ENCODE measurements at places on chromosomes 12 and 14.
A peak's percentile ranks its signal among the peaks of the same experiment; 100 is the strongest.

- no peak for DNase-seq
Measured at GRCh38 chr12:109288571-109288970, 20.5 kb downstream of the FOXN4 start.

DNA sequence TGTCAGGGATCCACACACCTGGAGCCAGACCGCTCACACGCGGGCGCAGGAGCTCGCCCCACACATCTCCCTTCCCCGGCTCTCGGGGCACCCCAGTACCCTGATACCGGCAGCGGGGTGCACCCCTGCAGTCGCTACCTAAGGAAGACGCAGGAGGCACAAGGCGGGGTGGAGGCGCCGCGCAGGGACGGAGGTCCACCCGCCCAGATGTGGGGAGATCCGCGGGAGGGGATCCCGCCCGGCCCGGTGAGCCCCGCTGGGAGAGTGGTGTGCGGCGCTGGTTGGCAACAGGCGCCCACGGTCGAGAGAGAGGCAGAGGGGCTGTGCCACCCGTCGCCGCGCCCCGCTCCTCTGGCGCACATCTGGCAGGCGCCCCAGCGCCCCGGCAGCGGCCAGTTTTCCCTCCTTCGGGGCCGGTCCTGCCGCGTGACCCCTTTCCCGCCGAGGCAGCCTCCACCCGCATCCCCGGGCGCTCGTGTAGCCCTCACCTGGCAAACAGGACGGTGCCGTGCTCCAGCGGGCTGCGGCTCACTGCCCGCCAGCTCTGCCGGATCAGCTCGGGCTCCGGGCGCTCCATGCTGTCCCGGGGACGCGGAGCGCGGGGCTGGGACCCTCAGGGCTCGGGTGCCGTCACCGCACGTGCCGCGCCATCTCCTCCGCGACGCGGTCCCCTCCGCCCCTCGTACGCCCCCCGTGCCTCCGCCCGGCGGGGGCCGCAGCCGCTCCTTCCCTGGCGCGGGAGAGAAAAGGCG is 469 bp downstream of the NGB start:
- no peak for DNase-seq

DNA sequence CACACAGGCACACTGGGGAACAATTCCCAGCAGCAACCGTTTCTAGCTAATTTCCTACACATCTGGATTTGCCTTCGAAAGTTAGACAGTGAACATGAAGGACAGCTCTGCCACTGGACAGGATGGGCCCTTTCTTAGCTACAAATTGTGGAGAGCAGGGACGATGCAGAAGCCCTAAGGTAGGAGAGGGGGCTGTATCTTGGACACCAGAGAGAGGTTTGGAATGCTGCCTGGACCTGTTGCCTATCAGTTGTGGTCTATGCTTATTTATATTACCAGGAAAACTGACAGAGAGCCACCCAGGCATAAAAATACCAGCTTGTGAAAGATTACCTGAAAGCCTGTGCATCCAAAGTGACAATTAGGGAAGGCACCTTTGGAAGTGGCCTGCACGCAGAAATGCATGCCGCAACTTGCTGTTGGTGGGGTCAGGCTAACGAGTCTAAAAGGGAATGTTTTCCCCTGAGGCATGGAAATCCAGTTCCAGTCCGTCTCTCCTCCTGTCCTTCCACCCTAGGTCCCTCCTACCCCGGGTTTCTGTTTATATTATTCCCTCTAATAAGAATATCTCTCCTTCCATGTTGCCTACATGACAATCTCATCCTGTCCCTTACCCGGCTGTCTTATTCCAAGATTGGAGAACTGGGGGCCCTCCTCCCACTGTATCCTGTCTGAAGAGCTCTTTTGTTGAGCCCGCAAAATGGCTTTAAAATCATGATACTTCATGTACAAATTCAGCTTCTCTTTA is 60.2 kb downstream of the MDM2 start:
- no peak for DNase-seq

- DNase-seq = no peak
Measured at GRCh38 chr12:26198742-26199141, 3.4 kb downstream of the SSPN start.

DNA sequence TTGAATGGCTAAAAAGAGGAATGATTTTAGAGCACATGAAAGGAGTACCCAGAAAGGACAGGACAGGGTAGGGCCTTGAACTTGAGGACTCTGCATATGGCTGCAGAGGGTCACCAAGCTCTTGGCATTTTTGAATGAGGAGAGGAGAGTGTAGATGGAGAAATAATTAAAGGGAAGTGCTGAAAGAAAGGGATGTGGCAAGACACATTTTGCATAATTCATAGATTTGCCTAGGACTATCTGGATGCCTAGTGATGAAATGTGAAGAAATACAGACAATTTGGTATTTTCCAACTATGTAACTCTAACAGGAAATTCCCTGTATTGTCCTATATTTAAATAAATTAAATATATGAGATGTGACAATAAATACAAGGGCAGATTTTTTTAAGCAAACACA is 27.5 kb upstream of the MDM1 start:
- no peak for DNase-seq

DNA sequence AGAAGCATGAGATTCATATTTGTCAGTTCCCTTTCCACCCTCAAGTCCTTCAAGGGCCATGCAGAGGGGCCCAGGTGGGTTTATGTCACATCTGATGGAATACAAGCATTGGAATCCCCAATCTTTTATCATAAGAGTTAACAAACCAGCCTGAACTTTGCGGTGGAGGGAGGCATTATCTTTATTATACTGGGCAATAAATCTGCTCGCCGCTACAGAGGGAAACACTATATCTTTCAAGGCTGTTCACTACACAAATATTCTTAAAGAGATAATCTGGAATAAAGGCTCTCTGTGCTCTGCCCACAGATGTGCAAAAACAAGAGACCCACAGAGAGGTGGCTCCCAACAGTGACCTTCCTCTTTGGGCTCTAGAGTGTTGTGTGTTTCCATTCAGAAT is 153.6 kb upstream of the PLEKHA5 start:
- no peak for DNase-seq

DNA sequence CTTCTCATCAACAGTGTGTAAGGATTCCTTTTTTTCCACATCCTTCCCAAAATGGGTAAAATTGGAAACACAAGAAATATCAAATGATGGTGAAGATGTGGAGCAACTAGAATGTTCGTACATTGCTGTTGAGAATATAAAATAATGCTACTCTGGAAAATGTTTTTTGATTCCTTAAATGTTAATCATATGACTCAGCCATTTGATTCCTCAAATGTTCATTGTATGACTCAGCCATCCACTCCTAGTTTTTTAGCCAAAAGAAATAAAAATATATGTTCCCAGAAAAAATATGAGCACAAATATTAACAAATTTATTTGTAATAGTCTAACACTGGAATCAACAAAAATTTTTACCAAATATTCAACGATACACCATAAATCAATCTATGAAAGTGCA is 1108.6 kb downstream of the LRFN5 start:
- DNase-seq = no peak

- DNase-seq = no peak
Measured at GRCh38 chr12:91215940-91216454, 33.4 kb upstream of the DCN start.

DNA sequence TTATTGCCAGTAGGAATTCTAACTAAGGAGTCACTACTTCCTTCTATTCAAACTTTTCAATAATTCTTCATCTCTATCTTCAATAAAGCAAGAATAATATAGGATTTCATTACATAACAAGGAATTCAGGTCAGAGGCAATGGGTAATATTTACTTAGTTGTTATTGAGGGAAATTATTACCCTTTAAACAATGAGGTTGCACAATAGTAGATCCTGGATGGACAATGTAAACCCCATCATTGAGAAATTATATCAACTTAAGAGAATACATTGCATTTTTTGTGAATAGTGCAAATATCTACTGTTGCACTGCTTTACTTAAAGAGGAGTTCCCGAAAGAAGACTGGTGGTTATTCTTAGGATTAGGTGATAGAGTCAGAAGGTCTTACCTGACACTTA is 43.8 kb downstream of the A2M start:
- no peak for DNase-seq

GRCh38 chr14:80587096-80587724 is 354.3 kb downstream of the CEP128 start:
- DNase-seq = peak; percentile 64

GRCh38 chr12:24600996-24601395 is 347.9 kb downstream of the BCAT1 start:
- no peak for DNase-seq

DNA sequence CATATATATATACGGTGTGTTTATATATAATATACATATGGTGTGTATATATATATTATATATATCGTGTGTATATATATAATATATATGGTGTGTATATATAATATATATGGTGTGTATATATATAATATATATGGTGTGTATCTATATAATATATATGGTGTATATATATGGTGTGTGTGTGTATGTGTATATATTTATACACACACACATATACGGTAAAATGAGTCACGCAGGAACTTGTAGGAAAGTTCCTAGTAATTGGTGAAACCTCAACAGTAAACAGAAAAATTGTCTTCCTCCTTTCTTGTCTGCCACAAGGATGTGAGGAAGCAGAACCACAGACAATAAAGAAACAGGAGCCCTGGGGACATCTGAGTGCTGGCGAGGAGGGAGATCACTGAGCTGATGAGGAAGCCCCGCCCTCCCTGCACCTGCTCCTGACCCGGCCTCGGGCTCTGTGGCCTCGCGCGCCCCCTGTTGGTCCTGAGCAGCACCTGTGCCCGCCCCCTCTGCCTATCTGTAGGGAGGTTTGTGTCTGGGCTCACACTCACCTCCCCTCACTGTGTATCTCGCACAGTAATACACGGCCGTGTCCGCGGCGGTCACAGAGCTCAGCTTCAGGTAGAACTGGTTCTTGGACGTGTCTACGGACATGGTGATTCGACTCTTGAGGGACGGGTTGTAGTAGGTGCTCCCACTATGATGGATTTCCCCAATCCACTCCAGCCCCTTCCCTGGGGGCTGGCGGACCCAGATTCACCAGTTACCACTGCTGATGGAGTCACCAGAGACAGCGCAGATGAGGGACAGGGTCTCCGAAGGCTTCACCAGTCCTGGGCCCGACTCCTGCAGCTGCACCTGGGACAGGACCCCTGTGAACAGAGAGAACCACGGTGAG is 1079.4 kb downstream of the TMEM121 start:
- DNase-seq = peak; percentile 94

GRCh38 chr14:105479431-105480158 is 5.0 kb downstream of the CRIP2 start:
- no peak for DNase-seq

GRCh38 chr14:50036211-50036610 is 80.2 kb downstream of the VCPKMT start:
- no peak for DNase-seq

DNA sequence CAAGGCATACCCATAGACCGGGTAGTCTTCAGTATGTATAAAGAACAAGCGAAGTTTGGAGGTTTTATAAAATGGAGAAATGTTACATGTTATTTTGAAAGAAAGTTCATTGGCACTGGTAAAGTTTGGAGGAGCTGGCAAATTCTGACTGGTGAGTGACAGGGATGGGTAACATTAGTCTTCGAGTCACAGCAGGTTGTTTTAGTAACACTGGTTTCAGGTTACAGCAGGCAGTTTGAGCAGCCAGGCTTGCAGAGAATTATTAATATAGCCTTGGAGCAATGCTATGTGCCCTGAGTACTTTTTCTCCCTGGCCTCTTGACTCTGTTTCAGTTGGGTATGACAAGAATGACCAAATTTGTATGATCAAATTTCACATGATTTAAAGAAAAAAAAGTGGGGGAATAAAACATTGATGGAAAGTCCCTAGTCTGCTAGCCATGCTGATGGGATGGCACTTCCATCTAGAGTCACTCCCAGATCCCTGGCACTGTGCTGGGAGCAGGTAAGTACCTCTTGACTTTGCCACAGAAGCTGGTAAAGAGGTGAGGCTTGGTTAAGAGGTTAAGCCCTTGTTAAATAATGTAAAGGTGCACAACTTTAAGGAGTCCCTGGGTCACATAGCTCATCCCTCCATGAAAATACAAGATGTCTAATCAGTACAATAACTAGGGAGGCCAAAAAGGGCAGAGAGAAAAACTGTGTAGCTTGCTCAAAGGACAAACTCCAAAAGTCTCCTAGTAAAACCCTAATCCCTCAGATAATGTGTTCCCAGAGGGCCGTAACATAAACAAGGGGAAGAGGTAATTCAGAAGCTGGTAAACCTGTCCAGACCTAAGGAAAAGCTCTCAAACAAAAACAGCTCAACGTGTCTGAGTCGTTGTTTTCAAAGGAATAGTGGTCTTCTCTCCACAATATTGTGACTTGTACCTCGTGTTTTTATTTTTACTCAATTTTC is 12.7 kb upstream of the SVOP start:
- DNase-seq = no peak

DNA sequence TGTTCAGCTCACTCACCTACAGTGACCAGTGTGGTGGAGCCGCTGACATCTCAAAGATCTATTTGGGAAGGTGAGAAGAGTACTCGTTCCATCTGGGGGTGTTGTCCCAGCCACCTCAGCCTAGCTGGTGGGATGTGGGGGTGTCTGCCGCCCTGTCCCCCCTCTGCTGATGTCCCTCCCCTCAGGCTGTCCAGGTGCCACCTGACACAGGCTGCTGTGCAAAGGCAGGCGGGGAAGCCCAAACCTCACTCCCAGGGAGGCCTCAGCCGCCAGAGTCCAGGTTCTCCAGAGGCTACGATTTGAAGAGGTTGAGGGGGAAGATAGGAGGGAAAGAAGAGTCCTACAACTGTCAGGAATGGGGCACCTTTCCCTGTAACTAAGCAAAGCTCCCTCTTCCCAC is 51.3 kb upstream of the FKBP4 start:
- no peak for DNase-seq

DNA sequence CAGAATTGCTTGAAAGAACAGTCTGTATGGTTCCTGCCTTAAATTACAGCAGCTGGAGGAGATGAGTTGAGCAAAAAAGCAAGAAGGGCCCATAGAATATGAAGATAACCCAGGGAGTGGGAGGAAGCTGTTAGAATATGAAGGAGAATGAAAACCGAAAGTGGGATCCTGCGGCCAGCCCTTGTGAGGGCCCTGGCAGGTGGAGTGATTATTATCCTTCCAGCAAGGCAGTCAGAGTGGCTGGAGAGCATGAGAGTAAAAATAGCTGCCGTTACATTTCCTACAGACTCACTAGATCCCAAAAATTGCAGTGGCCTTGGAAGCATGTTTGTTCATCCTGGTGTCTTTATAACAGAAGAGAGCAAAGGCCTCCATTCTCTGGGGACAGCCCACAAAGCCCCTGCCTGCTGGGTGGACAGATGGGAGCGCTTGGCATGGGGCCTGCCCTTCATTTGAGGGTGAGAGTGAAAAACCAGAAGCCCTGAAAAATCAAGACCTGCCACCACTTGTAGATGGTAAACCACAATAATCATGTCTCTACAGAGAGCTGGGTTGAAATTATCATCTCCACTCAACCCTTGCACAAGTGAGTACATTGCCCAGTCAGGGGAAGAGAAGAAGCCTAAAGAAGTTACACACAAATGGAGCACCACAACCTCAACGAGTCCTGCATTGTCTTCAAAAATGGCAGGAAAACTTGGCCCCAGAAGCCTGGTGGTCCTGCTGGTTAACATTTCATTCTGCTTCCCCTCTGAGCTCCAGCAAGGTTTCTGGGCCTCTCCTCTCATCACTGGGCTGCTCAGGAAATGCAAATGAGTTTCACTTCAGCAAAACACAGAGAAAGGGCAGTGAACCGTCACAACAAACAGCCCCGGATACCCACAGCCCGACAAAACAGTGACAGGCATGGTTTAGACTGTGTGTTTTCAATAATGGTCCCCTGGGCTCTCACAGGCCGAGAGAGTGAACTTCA is 20.5 kb downstream of the ZDHHC22 start:
- DNase-seq = peak; percentile 81

- no peak for DNase-seq
Measured at GRCh38 chr12:114391088-114391487, 14.9 kb downstream of the TBX5 start.

Measured in activated CD4-positive, alpha-beta T cell treated with anti-CD3 and anti-CD28 coated beads, Interleukin-2, amount 10 ng/mL, durations not matched to agents 24 days and 14 days (primary cell).